ENCODE measurements at places on chromosomes 13 and 19.
A peak's percentile ranks its signal among the peaks of the same experiment; 100 is the strongest.

- DNase-seq, result no peak
These were observed 252.5 kb downstream of the LHFPL6 start for GRCh38 chr13:39350461-39350881.

- no peak for DNase-seq
These were observed 150.9 kb downstream of the RGCC start for GRCh38 chr13:41608111-41608838.

DNA sequence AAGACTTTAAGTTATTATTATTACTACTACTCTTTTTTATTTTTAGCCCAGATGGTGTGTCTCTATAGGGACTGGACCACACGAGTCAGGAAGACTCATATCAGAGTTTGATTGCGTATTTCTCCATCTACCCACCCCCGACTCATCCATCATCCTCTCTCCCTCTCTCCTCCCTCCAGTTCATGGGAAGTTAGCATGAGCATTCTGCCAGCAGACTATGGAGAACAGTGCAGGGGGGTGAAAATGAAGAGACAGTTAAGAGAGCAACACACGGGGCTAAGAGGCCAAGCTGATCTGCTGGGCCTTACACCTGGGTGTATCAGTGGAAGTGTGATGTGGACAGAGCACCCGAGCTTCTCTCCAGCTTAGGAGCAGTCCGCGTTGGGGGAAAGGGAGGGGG is 95.0 kb downstream of the UQCRFS1 start:
- DNase-seq, result no peak

DNA sequence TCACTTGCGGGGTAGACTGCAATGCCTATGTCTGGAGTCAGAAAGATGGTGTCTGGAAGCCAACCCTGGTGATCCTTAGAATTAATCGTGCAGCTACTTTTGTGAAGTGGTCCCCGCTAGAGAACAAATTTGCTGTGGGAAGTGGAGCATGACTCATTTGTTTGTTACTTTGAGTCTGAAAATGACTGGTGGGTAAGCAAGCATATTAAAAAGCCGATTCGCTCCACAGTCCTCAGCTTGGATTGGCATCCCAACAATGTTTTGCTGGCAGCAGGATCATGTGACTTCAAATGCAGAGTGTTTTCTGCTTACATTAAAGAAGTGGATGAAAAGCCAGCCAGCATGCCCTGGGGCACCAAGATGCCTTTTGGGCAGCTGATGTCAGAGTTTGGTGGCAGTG is 9.5 kb upstream of the ERVV-1 start:
- DNase-seq, result no peak

GRCh38 chr13:21833921-21834320 is 163.0 kb downstream of the FGF9 start:
- DNase-seq, result no peak

GRCh38 chr19:51749979-51750378 is 1.7 kb downstream of the FPR1 start:
- DNase-seq, result no peak

- DNase-seq, result no peak
These were observed 12.3 kb upstream of the DNMT1 start for GRCh38 chr19:10207026-10207425.

DNA sequence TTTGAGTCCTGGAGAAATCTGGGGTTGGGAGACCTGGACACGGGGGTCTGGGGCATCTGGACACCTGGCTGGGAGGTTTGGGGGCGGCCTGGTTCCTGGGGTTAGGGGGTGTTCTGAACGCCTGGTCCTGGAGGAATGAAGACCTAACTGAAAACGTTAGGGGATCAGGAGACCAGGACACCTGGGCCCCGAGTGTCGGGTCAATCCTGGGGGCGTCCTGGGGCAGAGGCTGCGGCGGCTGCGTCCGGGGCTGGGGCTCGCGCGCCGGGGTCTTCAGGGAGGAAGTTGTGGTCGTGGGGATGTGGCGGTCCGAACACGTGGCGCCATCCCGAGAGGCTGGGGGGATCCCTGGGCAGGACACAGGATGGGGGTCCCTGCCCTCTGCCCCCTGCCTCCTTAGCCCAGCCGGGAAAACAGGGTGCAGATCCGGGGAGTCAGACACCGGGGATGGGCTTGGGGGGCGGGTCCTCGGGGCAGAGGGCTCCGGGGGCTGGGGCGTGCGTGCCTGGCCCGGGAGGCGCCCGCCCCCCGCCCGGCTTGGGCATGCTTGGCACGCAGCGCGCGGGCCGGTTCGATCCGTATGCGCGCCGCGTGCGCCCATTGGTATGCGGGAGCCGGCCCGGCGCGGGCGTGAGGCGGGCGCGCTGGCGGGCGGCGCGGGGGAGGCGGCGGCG is 632 bp downstream of the NPAS1 start:
- DNase-seq, result no peak

DNA sequence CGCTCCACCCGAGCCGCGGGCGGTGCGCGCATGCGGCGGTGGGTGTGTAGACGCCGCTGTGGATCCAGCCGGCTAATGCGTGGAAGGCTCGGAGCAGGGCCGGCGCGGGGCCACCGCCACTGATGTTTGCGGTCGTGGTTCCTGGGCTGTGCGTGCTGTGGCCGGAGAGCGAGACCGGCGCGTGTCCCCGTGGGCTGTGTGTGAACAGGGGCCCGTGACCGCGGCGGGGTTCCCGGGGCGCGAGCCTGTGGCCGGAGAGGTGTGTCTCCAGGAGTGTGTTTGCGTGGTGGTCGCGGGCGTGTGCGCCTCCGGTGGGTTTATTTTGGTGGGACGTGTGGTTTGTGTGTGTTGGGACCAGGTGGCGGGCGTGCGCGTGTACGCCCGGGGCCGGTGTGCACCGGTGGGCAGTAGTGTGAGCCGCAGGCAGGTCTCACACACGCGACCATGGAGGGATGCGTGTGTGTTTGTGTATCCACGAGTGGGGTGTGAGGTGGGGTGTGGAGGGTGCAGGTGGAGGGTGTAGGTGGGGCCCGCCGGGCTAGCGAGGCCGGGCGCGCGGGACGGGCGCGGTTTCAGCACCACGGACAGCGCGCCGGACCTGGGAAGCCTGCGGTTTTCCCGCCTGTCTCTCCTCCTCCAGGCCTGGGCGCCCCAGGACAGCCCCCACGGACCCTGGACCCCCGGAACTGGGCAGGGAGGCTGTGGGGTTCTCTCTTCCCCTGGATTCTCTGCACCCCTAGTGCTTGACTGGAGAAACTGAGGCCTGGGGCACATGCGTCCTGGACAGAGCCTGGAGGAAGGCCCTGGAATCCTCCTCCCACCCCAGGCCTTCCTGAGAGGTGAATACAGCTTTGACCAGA is 1.6 kb downstream of the HCN2 start:
- peak; percentile 26 for DNase-seq

GRCh38 chr13:94411747-94412146 is 67.7 kb downstream of the DCT start:
- DNase-seq, result no peak

DNA sequence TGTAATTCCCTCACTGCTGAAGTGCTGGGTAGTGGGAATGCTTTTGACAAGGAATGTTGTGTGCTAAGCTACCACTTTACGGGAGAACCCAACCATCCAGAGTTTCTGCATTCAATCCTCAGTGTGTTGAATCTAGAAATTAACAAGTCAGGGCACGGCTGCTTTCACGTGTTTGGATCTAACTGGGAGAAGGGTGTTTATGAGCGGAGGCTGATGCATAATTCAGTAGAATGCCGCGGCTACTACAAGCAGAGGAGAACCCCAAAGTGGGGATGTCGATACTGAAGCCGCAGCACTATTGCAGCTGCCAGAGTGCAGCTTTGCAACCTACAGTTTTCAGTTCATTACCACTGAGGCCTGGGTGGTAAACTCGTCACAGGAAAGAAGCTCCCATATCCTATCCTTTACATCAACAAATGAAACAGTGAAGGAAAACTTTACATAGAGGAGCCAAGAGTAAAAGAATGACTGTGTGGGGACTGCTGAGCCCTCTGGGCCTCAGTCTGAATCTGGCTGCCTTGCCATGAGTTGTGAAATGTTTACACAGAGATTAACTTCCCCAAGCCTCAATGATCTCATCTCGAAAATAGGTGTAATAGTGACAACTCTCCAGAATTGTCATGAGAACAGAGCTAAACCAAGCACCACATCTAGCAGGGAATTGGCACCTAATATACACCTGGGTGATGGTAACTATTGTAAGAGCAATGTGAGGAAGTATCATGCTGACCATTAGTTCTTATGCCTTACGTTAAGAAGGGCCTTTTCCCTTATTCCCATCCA is 531.7 kb downstream of the MYO16 start:
- DNase-seq, result no peak

DNA sequence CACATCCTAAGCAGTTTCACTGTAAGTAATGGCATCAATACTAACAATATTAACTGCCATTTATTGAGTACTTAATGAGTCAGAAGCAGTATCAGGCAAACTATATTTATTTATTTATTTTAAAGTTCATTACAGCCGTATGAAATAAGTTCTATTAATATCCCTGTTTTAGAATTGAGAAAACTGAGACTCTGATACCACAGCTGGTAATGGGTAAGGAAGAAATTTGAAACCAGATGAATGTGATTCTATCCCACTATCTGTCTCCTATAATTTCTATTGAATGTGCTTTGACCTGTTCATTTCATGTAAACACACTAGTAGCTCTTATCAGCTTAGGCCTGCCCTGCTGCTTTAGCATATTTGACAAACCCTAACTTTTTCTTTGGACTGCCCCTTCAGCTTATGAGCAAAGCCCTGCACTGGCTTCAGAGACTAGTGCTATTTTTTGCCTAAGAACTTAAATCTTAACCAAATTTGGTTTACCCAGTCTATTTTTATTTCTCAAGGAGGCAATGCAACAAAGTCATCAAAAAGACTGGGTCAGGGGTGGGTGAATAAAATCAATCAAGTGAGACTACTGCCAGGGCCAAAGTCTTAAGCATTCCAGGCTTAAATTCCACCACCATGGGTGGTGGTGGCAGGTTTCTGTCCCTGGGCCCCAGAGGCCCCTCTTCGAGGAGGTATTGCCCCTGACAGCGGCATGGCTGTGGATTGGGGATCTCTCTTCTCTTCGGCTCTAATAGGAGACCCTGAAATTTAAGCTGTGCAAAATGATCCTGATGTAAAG is 143.4 kb downstream of the DLEU7 start:
- peak; percentile 17 for DNase-seq

GRCh38 chr13:77300176-77301037 is 26.5 kb downstream of the MYCBP2 start:
- DNase-seq, result peak; percentile 79

GRCh38 chr19:10408511-10409283 is 5.4 kb upstream of the CDC37 start:
- DNase-seq, result no peak

GRCh38 chr19:3653865-3654513 is 27.4 kb upstream of the CACTIN start:
- peak; percentile 0 for DNase-seq

DNA sequence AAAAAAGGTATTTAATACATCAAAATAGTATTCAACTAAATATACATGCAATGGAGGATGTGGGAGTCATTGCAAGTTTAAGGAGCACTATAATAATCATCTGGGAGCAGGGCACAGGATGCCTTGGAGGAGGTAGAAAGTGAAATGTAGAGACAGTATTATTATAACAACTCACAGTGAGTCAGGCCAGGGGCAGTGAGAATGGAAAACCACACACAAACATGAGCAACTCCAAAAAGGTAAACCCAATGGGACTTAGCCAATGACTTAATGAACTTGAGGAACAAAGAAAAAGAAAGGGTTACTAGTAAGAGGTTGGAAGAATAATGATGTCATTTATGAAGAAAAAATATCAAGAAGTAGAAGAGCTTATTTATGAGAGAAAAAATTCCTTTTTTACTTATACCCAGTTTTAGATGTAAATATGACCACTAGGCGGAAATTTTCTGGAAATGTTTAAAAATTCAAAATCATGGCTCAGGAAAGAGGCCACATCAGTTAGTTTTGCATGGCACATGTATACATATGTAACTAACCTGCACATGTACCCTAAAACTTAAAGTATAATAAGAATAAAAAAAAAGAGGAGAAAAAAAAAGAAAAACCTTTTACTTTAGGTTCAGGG is 389.3 kb downstream of the SUCLA2 start:
- DNase-seq, result no peak

DNA sequence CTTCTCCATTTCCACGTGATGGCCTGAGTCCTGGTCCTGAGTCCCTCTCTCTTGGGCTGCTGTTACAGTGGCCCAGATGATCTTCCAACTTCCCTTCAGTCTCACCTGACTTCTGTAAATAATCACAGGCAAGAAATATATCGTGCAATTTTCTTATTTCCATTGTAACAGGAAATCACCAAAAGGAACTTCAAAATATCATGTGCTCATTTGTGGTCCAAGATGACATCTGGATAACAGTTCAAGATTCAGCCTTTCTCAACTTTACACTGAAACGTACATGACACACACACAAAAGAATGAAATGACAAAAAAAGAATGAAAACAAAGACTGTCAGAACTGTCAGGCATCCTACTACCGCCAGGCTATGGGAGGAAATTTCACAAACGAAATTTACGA is 22.0 kb upstream of the RAP2A start:
- DNase-seq, result no peak

GRCh38 chr19:10398819-10399218 is 4.5 kb downstream of the CDC37 start:
- DNase-seq, result no peak

DNA sequence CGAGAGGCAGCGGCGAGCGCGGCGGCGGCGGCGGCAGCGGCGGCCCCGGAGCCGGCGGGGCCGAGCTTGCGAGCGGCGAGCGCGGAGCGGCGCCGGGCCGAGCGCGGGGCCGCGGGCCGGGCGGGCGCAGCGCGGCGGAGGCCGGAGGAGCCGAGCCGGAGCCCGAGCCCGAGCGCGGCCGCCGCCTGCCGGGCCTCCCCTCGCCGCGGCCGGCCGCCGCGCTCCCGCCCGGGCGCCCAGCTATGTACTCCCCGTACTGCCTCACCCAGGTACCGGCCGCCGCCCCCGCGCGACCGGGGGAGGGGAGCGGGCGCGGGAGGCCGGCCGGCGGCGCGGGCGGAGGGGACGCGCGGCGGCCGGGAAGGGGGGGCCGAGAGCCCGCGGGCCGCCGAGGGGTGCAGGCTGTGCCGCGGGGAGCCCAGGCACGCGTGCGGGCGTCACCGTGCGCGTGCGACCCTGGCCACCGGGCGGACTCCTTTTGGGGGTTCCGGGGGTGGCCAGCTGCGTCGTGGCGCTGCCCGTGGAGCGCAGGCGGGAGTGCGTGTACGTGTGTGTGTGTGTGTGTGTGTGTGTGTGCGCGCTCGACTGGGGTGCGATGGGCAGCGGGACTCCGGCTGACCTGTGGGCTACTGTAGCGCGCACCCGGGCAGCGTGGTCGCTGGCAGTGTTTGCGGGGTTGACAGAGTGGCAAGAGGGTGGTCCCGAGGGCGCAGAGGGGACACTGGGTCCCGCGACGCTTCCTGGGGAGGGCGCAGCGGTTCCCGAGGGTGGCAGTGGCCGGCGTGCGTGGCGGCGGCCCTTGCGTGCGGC is 526 bp downstream of the NFIX start:
- DNase-seq, result peak; percentile 18
